Esophagus squamous epithelium (tissue), 5 donors: ENCODE measurements at places on chromosomes 6 and 20.

DNA sequence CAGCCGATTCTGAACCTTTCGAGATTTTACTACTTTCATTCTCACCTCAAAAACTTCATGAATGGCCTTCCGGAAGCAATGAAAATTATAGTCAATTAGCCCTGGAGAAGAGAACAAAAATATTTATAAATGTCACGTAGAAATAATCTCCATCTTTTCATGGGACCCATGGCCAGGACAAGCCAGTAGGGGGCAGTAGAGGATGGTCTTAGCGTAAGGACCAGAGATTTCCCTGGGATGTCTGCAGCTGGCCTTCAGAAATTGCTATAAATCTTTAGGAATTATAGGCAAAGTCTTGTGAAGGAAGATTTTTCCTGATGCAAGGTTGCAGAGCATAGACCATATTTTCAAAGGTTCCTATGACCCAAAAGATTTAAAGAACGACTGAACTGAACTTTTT lies 15.6 kb upstream of the UBE2J1 start:
- no peak for DNase-seq

- DNase-seq = no peak
Observed at GRCh38 chr6:139109558-139109957, 25.3 kb upstream of the HECA start.

GRCh38 chr6:10510592-10511367 lies 10.4 kb upstream of the GCNT2 start:
- no peak for DNase-seq

- no peak for DNase-seq
Observed at GRCh38 chr20:50478162-50478990, 31.8 kb upstream of the PTPN1 start.

GRCh38 chr6:154041001-154041400 lies 2.0 kb downstream of the OPRM1 start:
- no peak for DNase-seq

DNA sequence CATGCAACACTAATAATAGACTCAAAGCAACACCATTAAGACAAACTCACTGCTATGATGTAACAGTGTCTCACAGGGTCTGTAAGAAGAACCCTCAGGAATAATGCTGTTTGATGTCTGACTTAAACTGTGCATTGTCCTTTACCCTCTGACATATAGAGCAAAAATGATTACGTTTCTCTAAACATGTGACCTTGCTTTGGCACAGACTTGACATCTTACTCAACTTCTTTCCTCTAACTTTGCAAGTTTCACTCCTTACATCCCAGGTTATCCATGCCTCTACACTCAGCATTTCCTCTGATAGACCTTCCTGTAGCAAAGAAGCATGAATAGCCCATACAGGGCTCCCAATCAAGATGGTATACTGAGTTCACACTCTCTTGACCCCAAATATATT lies 252.7 kb downstream of the UST start:
- no peak for DNase-seq

- DNase-seq = no peak
Observed at GRCh38 chr6:166580076-166581050, 6.1 kb downstream of the RAMACL start.

DNA sequence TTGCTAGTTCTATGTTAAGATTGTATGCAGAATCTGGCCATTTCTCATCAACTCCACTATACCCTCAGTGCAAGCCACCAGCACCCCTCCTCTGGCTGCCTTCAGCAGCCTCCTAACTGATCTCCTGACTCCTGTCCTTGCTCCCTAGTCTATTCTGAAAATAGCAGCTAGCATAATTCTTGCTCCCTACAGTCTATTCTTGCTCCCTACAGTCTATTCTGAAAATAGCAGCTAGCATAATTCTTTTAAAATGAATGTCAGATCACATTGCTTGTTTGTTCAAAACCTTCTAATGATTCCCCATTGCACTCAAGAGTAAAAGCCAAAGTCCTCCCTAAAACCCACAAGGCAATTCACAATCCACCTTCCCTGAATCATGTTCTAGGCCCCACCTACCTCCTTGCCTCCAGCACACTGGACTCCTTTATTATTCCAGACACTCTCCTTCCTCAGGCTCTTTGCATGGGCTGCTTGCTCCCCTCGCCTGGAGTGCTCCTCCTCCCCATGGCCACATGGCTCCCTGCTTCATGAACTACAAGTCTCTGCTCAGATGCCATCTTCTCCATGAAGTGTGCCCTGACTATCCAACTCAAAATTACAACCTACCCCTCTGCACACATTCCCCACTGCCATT lies 164.2 kb upstream of the TNFAIP3 start:
- DNase-seq = no peak

DNA sequence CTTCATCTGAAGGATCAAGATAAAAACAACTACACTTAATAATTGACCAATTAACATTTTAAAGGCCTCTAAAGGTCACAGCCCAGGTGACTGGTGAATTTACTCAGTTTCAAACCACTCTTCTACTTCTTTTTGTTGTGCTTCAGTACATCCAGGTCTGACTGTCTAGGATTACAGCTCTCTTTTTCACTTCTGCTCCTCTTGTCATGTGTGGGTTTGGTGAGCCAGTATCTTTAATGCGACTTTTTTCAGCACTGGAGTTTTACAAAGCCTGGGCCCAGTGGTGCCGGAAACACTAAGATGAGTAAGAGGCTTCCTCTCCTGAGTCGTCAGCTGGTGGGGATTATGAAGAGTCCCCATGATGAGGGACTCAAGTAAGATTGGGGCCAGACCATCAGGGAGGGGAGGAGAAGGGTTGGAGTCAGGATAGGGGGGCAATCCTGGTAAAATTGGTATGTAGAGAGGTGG lies 27.0 kb downstream of the HECA start:
- DNase-seq = no peak

- no peak for DNase-seq
Observed at GRCh38 chr6:95879856-95880255, 135.9 kb upstream of the FUT9 start.

GRCh38 chr6:44702292-44702691 lies 314.8 kb downstream of the CDC5L start:
- DNase-seq = no peak

- no peak for DNase-seq
Observed at GRCh38 chr6:56660381-56660730, 17.7 kb upstream of the DST start.
